ENCODE measurements at places on chromosomes 16 and 17.

DNA sequence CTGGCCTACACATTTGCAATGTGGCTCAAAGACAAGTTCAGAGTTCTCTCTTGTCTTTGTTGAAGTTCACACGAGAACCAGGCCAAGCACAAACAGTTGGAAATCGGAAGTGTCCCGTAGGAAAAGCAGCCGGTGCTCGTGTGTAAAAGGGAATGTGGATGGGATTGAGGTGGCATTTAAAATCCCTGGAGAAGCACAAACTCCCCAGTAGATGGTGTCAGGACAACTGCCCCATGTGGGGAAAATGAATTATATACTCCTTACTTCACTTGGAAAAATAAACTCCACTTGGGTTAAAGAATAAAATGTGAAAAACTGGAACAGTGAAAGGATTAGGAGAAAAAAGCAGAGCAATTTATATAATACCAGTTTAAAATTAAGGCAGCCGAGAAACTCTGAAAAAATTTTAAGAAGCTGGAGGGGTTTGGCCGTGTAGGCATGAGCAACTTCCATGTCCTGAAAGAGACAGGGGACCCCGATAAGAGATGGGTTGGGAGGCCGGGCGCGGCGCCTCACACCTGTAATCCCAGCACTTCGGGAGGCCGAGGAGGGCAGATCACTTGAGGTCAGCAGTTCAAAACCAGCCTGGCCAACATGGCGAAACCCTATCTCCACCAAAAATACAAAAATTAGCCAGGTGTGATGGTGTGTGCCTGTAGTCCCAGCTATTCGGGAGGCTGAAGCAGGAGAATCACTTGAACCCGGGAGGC lies 28.1 kb downstream of the CBFA2T3 start:
- DNase-seq: no peak

DNA sequence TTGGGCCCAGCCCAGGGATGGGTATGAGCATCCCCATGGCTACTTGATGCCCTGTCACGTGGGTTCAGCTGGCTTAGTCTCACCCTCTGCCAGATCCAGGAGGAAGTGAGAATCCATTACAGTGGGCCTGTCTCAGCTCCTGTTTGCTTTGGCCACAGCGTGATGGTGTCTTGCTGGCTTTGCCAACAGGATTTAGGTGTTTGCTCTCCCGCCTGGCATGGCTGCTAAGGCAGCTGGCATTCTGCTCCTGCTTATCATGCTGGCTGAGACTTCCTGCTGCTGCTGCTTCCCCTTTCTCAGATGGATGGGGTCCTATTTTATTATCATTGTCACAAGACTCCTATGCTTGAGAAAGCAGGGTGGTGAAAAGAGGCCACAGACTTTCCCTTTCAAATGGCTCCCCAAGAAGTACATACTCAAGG lies 28.3 kb upstream of the HOXB13 start:
- no peak for DNase-seq

- no peak for DNase-seq
Observed at GRCh38 chr16:49483651-49484450, 110.2 kb downstream of the C16orf78 start.

DNA sequence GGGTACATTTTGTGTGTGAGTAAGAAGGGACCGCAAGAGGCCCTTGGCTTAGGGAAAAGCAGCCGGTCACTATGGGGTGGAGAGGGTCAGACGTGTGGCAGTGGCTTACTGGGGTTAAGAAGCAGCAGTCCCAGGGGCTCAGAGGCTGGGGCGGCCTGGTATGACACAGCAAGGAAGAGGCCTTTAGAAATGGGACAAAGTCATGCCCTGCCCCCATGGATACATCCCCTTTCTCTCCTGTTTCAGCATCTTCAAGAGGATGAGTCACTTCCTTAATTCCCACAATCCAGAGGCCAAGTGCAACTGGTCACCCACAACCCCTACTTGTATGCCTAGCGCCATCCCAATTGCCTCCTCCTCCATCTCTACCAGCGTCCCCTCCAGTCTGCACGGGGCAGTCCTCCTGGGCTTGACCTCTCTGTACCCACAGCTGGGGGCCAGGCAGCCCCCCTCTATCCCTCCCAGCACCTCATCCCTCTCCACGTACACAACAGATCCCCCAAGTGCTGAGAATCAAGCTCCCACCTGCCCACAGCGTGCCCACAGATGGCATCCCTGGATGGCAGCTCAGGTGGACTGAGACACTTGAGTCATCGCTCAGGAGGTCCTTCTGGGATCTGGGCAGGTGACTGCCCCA lies 6.9 kb upstream of the EFTUD2 start:
- no peak for DNase-seq

GRCh38 chr17:62671553-62671952 lies 44.1 kb downstream of the MRC2 start:
- no peak for DNase-seq

- DNase-seq: no peak
Observed at GRCh38 chr17:61427567-61427966, 24.7 kb upstream of the TBX4 start.
